ENCODE measurements at places on chromosomes 12 and 14. TPM values are rescaled to one million over a fixed set of nuclear protein-coding genes. Genes with fewer than 3 reads are reported as not detected.

Gene ING4
- 36.9 TPM for total RNA-seq

Gene KRT2
- not detected for total RNA-seq

Gene ESPL1
- 0.95 TPM for total RNA-seq

Gene PTGR2
- total RNA-seq = 4.3 TPM

Gene SFSWAP
- 27.9 TPM for total RNA-seq

Gene DDN
- not detected for total RNA-seq

DNA sequence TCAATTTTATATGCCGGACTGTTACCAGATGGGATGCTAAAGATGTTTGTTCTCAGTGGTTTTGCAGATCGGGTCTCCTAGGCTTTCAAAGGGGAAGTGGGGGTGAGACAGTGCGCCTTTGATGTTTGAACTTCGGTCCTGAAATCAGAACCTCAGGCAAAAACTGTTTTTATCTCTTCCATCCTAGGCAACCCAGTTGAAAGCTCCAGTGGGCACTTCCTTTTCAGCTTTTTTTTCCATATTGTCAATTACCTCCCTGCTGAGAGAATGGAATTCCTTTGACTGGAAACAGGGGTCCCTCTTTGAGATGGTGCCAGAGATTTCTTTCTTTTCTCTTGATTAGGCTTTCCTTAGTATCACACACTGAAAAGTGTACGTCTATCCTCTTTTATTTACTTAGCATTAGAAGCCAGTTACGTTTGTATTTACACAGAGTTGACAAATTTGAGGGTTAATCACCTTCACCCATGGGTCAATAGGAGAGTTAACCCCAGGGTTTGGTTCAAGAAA, 40.0 kb downstream of the NUAK1 start:
- no peaks in the 10 kb centered on the region for H3K36me3 ChIP-seq
- H3K27ac ChIP-seq = no peak overlapping the region
- H3K4me3 ChIP-seq = no peak overlapping the region
- peaks cover 23% of the 10 kb centered on the region for H3K4me1 ChIP-seq
- H3K27me3 ChIP-seq = no peaks in the 10 kb centered on the region

DNA sequence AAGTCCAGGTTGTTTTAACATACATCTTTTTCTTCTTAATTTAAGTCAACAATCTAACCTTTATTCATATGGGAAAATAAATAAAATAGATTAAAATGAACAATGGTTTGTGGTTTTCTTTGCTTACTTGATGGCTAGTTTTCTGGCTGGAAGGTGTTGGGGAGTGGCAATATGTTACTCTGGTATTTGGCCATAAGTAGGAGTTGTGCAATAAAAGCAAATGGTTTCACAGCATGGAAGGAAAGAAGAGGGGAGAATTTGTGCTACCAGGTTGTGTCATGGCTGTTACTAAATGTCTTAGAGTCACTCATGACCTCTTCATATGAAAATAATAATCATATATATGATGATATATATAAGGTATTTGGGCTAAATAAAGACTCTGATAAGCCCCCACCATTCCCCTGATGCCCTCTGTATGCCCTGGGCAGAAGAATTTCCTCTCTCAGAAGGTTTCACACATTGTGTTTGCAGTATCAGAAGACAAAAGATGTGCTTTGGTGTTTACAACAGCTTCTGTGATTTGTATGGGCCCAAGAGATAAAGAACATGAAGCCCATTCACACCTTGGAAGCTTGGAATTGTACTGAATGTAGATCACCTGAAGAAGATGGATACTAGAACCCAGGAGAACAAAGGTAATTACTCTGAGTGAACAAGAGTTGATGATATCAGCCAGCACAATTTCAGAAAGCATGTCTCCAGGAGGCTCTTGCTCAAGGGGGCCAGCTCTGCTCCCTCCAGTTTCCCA, 160.9 kb downstream of the ALG10B start:
- H3K27ac ChIP-seq = no peak overlapping the region
- no peak overlapping the region for H3K4me3 ChIP-seq
- no peaks in the 10 kb centered on the region for H3K36me3 ChIP-seq
- no peaks in the 10 kb centered on the region for H3K4me1 ChIP-seq
- DNase-seq = no peak

- no peak overlapping the region for H3K4me3 ChIP-seq
- no peaks in the 10 kb centered on the region for H3K27me3 ChIP-seq
- H3K36me3 ChIP-seq = no peaks in the 10 kb centered on the region
Observed at GRCh38 chr12:56082967-56083366, 3.0 kb downstream of the ERBB3 start.

DNA sequence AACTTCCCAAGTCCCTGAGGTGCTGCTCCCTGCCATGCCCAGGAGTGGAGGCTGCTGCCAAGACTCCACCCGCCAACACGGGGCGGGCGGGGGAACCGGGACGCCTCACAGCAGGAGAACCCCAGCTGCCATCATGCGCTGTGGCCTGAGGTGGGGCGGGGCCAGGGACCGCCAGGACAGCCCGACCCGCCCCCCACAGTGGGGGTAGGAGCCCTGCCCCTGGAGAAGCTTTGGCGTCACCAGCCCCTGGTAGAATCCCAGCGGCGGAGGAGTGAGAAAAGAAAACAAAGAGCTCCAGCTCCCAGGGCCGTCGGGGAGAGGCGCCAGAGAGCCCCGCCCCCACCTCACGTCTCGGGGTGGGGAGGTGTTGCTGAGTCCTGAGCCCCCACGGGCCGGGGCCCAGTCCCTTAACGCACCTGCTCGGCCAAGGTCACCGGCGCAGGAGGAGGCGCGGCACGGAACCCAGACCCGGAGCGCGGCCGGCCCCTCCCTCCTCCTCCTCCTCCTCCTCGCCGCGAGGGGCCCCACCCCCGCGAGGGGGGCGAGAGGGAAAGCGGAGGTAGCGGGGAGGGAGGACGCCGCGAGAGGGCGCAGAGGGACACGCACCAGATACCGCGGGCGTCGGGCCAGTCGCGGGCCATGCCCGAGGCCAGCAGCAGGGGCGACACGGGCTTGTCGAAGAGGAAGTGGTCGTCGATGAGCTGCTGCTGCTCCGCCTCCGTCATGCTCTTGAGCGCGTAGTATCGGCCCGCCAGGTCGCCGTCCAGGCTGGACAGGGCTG, 1.8 kb downstream of the CKB start:
- DNase-seq = no peak
- H3K4me1 ChIP-seq = peaks cover 14% of the 10 kb centered on the region
- peak overlapping the region; percentile 81 for H3K4me3 ChIP-seq
- no peaks in the 10 kb centered on the region for H3K36me3 ChIP-seq
- peak overlapping the region; percentile 66 for H3K27ac ChIP-seq
- H3K27me3 ChIP-seq = no peaks in the 10 kb centered on the region

- no peak for DNase-seq
- peak overlapping the region; percentile 30 for H3K4me3 ChIP-seq
Observed at GRCh38 chr14:24965578-24965933, 84.4 kb downstream of the STXBP6 start.

GRCh38 chr12:6605421-6606330, 1.5 kb downstream of the CHD4 start:
- no peak for DNase-seq
- peaks cover 41% of the 10 kb centered on the region for H3K4me1 ChIP-seq
- peak overlapping the region; percentile 92 for H3K4me3 ChIP-seq
- peak overlapping the region; percentile 93 for H3K27ac ChIP-seq
- H3K36me3 ChIP-seq = peaks cover 16% of the 10 kb centered on the region

DNA sequence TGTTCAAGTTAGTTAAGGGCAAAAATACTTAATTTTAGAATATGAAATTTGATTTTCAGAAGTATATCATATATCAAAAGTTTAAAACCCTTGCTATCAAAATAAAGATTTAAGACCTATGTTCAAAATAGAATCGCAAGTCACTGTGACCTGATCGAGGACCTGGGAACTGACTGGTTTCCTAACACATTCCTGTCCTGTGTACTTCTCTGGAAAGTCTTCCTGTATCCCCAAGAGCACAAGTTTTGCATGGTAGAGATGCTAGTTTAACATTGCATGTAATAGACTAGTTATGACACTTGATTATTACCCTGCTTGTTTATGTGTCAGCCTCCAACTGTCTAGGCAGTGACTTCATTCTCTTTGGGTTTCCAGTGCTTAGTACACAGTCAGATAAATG, 30.3 kb downstream of the BCAT1 start:
- H3K27me3 ChIP-seq = no peaks in the 10 kb centered on the region
- no peaks in the 10 kb centered on the region for H3K36me3 ChIP-seq
- DNase-seq = no peak
- no peak overlapping the region for H3K4me3 ChIP-seq
- no peaks in the 10 kb centered on the region for H3K4me1 ChIP-seq

- DNase-seq = no peak
- H3K4me3 ChIP-seq = no peak overlapping the region
- no peaks in the 10 kb centered on the region for H3K36me3 ChIP-seq
- H3K4me1 ChIP-seq = no peaks in the 10 kb centered on the region
- no peaks in the 10 kb centered on the region for H3K27me3 ChIP-seq
- H3K27ac ChIP-seq = no peak overlapping the region
Observed at GRCh38 chr14:64581363-64581762, 31.6 kb downstream of the PPP1R36 start.

GRCh38 chr12:46547421-46548354, 175.1 kb upstream of the SLC38A2 start:
- H3K27me3 ChIP-seq = no peaks in the 10 kb centered on the region
- H3K4me3 ChIP-seq = no peak overlapping the region
- no peaks in the 10 kb centered on the region for H3K36me3 ChIP-seq
- no peaks in the 10 kb centered on the region for H3K4me1 ChIP-seq
- H3K27ac ChIP-seq = no peak overlapping the region

DNA sequence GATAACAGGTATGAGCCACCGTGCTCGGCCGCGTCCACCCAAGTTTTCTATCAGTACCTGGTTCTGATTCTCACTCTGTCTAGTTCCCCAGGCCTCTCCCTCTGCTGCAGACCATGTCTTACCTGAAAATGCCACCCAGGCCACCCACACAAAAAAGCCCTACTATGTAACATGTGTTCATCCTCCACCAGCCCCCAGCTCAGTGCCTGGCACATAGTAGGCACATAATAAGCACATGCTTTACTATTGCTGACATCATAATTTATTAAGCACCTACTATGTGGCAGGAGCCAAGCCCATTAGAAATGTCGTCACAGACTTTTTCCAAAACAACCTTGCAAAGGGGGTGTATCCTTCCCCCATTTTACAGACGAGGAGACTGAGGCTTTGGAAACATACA, 37.8 kb downstream of the CMKLR1 start:
- no peaks in the 10 kb centered on the region for H3K36me3 ChIP-seq
- H3K4me3 ChIP-seq = no peak overlapping the region
- no peak overlapping the region for H3K27ac ChIP-seq
- H3K4me1 ChIP-seq = peaks cover 30% of the 10 kb centered on the region
- H3K27me3 ChIP-seq = no peaks in the 10 kb centered on the region
- DNase-seq = no peak

- no peaks in the 10 kb centered on the region for H3K27me3 ChIP-seq
- H3K4me3 ChIP-seq = peak overlapping the region; percentile 79
- DNase-seq = no peak
Observed at GRCh38 chr12:124940143-124940392, 25.6 kb upstream of the UBC start.

- peaks cover 13% of the 10 kb centered on the region for H3K36me3 ChIP-seq
- no peaks in the 10 kb centered on the region for H3K27me3 ChIP-seq
- no peaks in the 10 kb centered on the region for H3K4me1 ChIP-seq
- no peak overlapping the region for H3K4me3 ChIP-seq
- no peak for DNase-seq
Observed at GRCh38 chr12:62299617-62300016, 39.4 kb downstream of the USP15 start.

GRCh38 chr12:116009805-116010204, 267.7 kb downstream of the MED13L start:
- H3K27me3 ChIP-seq = no peaks in the 10 kb centered on the region
- peaks cover 22% of the 10 kb centered on the region for H3K36me3 ChIP-seq
- no peak for DNase-seq
- H3K4me1 ChIP-seq = no peaks in the 10 kb centered on the region
- no peak overlapping the region for H3K27ac ChIP-seq
- no peak overlapping the region for H3K4me3 ChIP-seq

DNA sequence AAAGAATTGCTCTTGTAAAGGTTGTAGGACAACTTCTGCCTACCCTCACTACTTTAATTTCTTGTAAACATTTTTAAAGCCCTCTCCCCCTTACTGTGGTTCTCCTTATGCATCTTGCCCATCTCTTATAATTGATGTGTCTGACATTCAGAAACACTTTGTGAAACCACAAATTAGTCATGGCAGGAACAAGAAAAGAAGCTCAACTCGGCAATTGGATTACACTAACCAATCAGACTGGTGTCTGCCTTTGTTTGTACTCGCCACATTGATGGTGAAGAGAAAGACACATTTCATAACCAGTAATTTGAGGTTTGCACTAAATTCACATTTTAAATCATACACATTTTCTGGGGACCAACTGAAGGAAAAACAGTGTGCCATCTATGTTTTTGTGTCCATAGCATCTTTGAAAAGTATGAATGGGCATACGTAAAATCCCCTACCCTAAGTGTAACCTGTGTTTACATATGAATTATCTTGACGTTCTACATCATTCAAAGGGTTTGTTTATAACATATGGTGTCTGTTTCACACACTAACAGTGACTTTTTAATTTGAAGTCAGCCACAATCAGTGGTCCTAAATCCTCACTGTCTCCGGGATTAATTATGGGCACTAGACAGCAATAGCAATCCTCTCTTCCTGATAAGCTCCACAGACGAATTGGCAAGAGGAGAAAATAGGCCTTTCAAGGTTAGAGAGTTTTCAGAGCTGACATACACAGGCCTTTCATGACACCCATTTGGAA, 49.9 kb downstream of the OTX2 start:
- H3K4me3 ChIP-seq = no peak overlapping the region
- H3K27ac ChIP-seq = no peak overlapping the region
- no peaks in the 10 kb centered on the region for H3K4me1 ChIP-seq
- DNase-seq = no peak
- no peaks in the 10 kb centered on the region for H3K27me3 ChIP-seq

GRCh38 chr14:20999591-20999990, 498 bp downstream of the SLC39A2 start:
- peaks cover 6% of the 10 kb centered on the region for H3K4me1 ChIP-seq
- no peak overlapping the region for H3K4me3 ChIP-seq
- no peak overlapping the region for H3K27ac ChIP-seq
- no peaks in the 10 kb centered on the region for H3K27me3 ChIP-seq

- DNase-seq = no peak
- no peaks in the 10 kb centered on the region for H3K27me3 ChIP-seq
- H3K4me3 ChIP-seq = peak overlapping the region; percentile 94
Observed at GRCh38 chr12:45726603-45727300, 2.8 kb upstream of the ARID2 start.

GRCh38 chr14:53956427-53957201, at the start of gene BMP4:
Gene BMP4, minus strand, starts transcription at chr14:53956825. Its CDS starts 4,603 bp downstream, at chr14:53952222.
- no peaks in the 10 kb centered on the region for H3K36me3 ChIP-seq
- peak within 1 kb of the TSS; percentile 80 for H3K27ac ChIP-seq
- H3K4me3 ChIP-seq = peak within 1 kb of the TSS; percentile 79
- no peaks in the 10 kb centered on the region for H3K27me3 ChIP-seq
- H3K4me1 ChIP-seq = peaks cover 27% of the 10 kb centered on the region

GRCh38 chr12:76265424-76266180, 82.6 kb downstream of the BBS10 start:
- no peak overlapping the region for H3K27ac ChIP-seq
- H3K27me3 ChIP-seq = no peaks in the 10 kb centered on the region
- no peaks in the 10 kb centered on the region for H3K36me3 ChIP-seq
- peaks cover 3% of the 10 kb centered on the region for H3K4me1 ChIP-seq
- DNase-seq = no peak
- no peak overlapping the region for H3K4me3 ChIP-seq

GRCh38 chr12:96177013-96177412, 17.2 kb upstream of the ELK3 start:
- H3K4me1 ChIP-seq = no peaks in the 10 kb centered on the region
- no peak overlapping the region for H3K4me3 ChIP-seq
- no peak overlapping the region for H3K27ac ChIP-seq
- no peaks in the 10 kb centered on the region for H3K27me3 ChIP-seq

Measured in thoracic aorta (tissue), 2 donors.